ENCODE measurements at places on chromosomes 2 and 18. TPM values are rescaled to one million over a fixed set of nuclear protein-coding genes. Genes with fewer than 3 reads are reported as not detected.

DNA sequence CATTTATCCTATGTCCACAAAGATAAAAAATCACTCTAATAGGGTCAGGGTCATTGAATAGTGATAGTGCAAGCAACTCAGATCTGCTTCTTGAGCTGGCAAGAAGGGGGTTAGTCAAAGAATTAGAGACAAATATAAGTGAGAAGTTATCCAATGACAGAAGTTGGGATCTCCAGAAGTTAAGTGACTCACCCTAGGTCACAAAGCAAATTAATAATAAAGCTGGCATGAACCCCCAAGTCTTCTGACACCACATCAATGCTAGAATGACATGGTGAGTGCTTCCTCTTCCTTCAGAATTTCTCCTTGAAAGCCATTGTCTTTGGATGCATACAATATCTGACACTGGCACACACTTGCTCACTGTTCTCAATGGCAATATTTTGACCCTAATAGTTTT lies 343.5 kb downstream of the RIT2 start:
- DNase-seq: no peak

HTR2B gene
- 2.8 TPM for total RNA-seq

DNA sequence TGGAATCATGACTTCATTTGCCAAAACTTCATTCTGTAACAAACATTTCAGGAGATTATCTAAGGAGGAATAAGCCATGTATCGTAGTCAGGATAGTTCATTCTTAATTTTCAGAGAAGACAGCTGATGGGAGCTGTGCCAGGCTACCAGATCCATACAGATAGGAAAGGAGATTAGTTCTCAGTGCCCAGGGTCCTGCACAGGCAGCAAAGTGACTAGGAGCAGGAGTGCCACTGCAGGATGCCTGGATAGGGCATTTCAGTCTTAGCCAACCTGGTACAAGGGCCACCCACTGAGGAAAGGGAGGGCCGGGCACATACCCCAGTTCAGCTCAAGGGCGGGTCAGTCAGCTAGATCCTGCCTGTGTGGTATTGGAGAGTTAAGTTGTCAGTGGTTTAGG lies 6.7 kb upstream of the OSR1 start:
- DNase-seq: no peak

DNA sequence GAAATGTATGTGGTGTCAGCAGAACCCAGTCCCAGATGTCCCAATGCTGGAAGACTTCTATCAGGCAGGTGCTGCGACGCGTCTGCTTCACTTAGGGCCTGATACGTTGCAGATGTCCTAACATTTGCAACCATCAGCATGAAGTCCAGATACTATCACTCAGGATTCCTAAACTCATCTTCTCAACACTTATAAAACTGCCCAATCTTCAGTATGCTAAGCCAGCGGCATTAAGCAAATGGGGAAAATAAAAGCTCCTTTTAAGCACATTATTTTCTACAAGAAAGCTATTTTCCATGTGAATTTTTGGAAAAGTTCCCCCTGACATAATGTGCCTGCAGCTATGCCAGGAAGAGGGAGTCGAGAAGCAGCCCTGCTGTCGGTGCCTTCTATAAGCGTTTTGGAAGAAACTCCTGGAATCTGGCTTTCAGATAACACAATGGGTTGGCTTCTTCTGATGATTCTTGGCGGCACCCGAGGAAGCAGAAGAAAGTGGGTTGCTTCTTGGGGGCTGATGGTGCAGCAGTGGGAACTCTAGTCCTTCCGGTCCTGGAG lies 60.7 kb upstream of the ITGA6 start:
- DNase-seq: no peak

- no peak for DNase-seq
Measured at GRCh38 chr2:42838133-42838532, 45.8 kb upstream of the HAAO start.

- no peak for DNase-seq
Measured at GRCh38 chr2:8636721-8637636, 44.9 kb upstream of the ID2 start.

DNA sequence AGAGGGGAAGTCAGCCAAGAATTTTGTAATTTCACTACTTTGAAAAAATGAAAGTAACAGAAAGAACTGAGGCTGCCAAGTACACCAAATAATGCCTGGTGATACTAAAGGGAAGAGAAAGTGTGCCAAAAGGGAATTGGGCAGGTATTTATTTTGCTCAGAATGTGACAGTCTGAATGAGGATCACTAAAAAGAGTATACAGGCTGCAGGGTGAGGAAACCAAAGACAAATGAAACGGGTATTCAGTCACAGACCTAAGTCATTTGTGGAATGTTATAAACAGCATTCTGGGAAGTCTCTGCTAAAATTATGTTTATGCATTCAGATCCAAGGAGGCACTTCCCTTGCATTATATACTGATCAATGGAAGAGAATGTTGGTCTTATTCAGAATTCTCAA lies 418.6 kb upstream of the SLC39A10 start:
- DNase-seq: no peak

DNA sequence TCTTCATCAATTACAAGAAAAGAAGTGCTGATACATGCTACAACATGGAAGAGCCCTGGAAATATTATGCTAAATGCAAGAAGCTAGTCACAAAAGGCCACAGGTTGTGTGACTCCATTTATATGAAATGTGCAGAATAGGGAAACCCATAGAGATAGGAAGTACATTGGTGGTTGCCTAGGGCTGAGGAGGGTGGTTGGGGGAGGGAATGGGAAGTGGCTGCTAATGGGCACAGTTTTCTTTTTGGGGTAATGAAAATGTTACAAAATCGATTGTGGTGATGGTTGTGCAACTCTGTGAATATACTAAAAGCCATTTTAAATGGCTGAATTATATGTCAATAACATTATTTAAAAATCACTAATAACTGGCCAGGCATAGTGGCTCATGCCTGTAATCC lies 24.3 kb upstream of the RESP18 start:
- no peak for DNase-seq

DNA sequence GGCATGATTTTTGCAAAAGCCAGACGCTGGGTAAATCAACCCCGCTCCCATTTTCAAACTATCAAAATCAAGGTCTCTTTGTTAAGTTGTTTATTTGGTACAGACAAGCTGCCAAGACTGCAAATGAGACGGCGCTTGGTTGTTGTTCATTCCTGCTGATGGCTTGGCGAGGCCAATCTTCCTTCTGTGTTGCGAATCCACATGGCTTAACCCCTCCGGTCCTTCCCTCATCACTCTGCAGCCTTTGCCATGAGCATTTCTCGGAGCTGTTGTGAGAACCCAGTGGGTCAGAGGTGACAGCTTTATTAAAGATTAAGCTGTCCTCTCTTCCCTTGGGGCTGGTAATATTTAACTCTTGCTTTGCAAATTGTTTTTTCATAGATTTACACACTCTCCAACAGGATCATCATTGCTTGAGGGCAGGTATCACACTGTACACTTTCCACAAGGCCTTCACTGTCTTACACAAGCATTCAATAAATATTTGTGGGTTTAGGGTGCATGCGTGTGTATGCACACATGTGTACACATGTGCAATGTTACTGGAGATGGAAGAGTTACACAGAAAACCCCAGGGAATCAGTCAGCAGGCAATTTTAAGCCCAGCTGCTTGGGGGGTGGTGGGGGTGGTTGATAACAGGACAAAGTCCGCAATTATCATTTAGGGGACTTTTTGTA lies 27.8 kb upstream of the KCNF1 start:
- DNase-seq: no peak

PLA2R1 gene
- 28.3 TPM for total RNA-seq

B3GNT2 gene
- total RNA-seq: 20.1 TPM

GRCh38 chr2:202639231-202639630 lies 4.5 kb downstream of the FAM117B start:
- no peak for DNase-seq

CNGA3 gene
- total RNA-seq: not detected

DNA sequence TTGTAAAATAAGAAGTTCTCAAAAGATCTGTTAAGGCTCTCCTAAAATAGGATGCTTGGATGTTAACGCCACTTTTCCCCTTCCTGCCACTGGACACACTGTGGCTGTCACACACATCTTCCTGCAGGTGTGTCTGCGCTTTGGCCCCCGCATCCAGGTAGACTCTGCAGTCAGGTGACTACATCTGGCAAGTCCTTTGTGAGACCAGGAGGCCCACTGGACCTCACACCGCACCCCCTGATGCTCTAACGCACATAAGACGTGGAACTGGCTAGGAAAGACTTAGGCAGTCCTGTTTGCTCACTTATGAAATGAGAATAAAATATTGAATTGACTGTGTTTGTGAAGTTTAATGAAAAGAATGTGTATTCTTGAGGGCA lies 67.6 kb upstream of the PXDN start:
- no peak for DNase-seq

ADGRF3 gene
- 0.68 TPM for total RNA-seq

UGT1A10 gene
- not detected for total RNA-seq

BCL2 gene
- 22.9 TPM for total RNA-seq

DNA sequence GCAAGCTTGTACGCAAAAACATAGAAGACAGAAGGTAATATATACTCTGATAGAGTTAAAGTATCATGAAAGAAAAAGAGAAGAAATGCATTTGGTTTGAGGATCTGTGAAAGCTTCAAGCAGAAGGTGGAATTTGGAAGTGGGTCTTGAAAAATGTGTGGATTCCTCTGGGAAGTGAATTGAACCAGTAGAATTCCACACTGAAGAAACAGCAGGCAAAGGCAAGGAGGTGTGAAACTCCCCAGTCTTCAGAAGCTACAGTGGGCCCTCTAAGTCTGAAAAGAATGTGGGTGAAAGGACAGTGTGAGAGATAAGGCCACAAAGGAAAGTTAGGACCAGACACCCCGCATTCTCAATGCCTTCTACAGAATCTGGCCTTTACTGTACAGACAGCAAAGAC lies 25.6 kb downstream of the COBLL1 start:
- DNase-seq: no peak

DNA sequence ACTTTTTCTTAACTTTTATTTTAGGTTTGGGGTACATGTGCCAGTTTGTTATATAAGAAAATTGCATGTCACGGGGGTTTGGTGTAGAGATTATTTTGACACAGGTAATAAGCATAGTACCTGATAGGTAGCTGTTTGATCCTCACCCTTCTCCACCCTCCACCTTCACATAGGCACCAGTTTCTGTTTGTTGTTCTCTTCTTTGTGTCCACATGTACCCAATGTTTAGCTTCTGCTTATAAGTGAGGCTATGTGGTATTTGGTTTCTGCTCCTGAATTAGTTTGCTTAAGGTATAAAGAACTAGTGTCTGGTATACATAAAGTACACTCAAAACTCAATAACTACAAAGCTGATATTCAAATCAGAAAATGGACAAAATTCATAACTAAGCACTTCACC lies 654.6 kb upstream of the LINC00305 start:
- DNase-seq: no peak

KIAA2012 gene
- not detected for total RNA-seq

GCG gene
- not detected for total RNA-seq

DNA sequence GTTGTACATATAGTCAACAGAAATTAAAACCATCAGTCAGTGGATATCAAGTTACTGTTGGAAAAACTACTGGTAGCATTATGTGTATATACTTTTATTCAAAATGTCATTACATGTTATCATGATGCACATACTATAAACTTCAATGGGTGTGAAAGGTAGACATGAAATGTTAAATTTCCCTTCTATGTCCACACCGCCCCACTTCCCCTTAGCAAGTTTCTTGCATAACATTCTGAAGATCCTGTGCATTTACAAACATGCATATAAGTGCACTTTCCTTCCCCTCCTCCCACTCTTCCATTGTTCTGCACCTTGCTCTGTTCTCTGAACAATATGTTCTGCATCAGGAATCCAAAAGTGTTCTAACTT lies 16.6 kb upstream of the HK2 start:
- DNase-seq: no peak

- DNase-seq: no peak
Measured at GRCh38 chr2:8485736-8486135, 196.1 kb upstream of the ID2 start.

CFAP221 gene
- not detected for total RNA-seq

GRCh38 chr2:8456151-8457091 lies 225.4 kb upstream of the ID2 start:
- no peak for DNase-seq

DNA sequence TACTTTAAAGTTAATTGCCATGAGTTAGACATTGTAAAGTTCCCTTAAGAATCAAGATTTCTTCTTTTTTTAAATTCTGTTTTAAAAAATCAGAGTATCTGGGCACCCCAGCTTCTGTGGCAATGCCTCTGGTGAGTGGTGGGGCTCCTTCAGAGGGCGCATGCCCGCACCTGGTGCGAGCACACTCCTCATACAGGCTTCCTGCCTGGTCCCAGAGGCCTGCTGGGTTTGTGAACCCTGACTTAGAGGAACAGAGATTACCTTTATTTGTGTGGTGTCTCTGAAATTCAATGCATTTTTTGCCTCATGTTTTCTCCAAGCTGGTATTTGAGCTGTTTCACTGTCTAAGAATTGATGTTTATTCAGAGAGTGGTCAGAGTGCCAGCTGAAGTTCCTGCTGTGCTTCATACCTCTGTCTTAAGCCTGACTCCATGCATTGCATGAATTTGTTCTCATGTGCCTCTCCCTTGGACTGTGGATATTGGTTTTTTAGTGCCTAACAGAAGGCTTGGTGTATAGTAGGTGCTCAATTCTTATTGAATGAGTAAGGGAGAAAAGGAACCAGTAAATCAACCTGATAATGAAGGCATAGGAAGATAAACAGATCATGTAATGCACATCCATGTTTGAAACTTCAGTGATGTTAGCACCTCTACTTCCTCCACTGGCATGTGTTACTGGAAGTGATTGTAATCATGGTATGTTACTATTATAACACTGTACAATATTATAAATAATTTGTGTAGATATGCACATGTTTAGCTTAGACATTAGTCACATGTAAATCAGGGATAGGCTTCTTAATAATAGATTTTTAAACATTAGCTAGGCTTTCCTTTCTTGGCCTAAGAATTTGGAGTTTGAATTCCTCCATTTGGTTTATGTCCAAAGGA lies 29.0 kb downstream of the PHLPP1 start:
- DNase-seq: no peak

ABCA12 gene
- total RNA-seq: not detected

GRCh38 chr2:220747736-220748135 lies 824.4 kb downstream of the EPHA4 start:
- DNase-seq: no peak

UGT1A3 gene
- not detected for total RNA-seq

CD8B2 gene
- not detected for total RNA-seq

GRCh38 chr2:68952887-68953521 lies at the start of gene GKN2:
TSS of gene GKN2 (minus strand) at chr2:68952893. CDS start at chr2:68952861, 32 bp downstream.
- no peak for DNase-seq

GRCh38 chr2:128360711-128361110 lies 42.0 kb upstream of the HS6ST1 start:
- DNase-seq: no peak

DOCK10 gene
- 44.9 TPM for total RNA-seq

PMAIP1 gene
- not detected for total RNA-seq

- DNase-seq: no peak
Measured at GRCh38 chr2:193627187-193627926, 1432.6 kb upstream of the TMEFF2 start.

GRCh38 chr2:63000801-63001200 lies 49.8 kb upstream of the OTX1 start:
- no peak for DNase-seq

STAT1 gene
- total RNA-seq: 67.4 TPM

- DNase-seq: no peak
Measured at GRCh38 chr2:116935097-116935814, 879.2 kb upstream of the DDX18 start.

DUSP28 gene
- 5.8 TPM for total RNA-seq

All from thoracic aorta (tissue), 2 donors.